Activated naive CD4-positive, alpha-beta T cell treated with anti-CD3 and anti-CD28 coated beads, Interleukin-2, amount 50 U/mL, for 16 hours (primary cell): ENCODE measurements at places on chromosomes 13 and 19.

DNA sequence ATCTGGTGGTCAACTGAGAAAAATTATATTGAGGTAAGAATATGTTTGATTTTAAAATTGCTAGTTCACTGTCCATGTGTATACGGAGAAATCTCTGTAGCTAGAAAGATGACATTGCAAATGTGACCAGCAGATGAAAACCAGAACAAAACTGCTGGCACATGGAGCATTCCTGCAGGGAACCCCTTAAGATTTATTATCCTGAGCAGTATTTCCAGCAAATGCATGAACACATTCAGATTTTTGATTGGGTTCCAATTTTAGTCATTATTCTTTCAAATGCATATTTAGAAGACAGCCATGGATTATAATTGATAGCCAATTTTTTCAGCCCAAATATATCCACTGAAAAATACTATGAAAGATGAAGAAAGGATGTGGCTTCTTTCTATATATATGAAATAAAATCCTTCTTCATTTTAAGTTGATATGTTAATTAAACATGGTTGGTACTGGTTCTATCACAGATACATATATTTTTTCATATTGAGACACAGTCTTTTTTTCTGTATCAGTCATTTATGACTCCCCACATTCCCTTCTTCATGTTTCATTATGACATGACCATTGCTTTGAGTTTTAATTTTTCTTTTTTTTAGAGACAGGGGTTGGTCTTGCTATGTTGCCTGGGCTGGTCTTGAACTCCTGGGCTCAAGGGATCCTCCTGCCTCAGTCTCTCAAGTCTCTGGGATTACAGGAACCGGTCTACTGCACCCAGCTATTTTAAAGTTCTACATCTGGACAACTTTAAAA, 376.5 kb downstream of the KLF12 start:
- DNase-seq = no peak

GRCh38 chr13:112727581-112727980, 37.7 kb downstream of the ATP11A start:
- DNase-seq = no peak

DNA sequence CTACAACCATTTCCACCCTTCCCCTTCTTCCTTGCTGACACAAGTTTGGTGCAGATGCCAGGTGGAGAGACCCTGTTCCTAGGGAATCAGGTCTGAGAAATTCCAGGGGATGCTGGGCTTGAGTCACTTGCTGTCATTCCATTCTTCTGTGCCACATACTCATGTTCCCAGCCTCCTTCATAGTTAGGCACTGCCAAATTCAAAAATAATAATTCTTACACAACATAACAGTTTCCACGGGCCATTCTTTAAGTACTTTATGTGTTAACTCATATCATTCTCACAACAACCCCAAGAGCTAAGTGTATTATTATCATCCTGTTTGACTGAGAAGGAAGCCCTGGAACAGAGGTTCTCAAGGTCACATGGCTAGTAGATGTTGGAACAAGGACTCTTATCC, 27.1 kb upstream of the POMP start:
- DNase-seq = no peak

DNA sequence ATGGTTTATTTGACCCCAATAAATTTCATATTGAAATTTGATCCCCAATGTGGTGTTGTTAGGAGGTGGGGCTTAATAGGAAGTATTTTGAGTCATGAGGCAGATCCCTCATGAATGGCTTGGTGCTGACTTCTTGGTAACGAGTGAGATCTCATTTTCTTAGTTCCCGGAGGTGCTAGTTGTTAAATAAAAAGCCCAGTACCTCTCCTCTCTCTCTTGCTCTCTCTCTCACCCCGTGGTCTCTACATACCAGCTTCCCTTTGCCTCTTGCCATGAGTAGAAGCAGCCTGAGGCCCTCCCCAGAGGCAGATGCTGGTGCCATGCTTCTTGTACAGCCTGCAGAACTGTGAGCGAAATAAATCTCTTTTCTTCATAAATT, 39.4 kb upstream of the KATNAL1 start:
- DNase-seq = no peak

DNA sequence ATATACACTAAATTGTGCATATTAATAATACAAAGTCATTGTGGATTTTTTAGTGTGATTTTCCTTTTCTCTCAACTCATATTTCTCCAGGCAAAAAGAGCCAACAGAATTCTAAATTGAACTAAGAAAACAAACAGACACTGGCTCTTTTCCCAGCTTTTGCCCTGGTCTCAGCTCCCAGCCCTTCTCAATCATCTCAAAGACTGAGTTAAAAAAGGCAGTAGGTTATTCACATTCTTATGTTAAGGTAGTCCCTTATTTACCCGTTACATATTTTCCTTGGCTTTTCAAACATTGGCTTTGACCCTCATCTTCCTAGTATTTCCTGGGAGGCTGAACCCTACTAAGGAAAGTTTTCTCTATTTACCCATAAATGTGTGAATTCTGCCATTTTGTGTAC, 753.6 kb downstream of the LIG4 start:
- no peak for DNase-seq

GRCh38 chr13:76579701-76580100, 306.5 kb downstream of the KCTD12 start:
- DNase-seq = no peak
